Amniotic stem cell (primary cell): ENCODE measurements at places on chromosomes 7 and 10.

- no peak for DNase-seq
Observed at GRCh38 chr10:35236739-35237138, 99.6 kb upstream of the CCNY start.

DNA sequence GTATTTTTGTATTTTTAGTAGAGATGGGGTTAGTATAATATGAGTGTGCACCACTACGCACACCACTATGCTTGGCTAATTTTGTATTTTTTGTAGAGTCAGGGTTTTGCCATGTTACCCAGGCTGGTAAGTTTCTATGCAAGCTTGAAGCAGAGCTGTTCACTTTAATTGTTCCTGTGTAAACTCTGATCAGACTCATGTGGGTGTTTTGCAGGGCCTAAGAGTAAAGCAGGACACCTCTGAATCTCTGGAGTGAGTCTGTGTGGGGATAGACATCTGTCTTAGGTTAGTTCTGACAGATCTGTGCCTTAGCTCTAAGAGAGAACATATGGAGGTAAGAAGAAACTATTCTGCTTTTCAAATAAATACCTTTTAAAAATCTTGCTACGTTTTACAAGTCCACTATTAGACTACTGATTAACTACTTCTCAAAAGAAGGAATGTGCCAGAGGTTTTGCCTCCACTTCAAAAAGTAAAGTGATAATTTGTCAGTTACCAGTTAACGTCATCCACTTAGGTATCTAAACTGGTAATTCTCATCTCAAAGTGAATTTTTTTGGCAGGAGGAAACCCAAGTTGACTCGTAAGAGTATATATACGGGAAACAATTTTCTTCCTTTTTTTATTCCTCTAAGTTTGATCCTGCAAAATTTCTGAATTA lies 1.1 kb downstream of the COL17A1 start:
- DNase-seq, result no peak

- no peak for DNase-seq
Observed at GRCh38 chr10:132001238-132001972, 19.7 kb upstream of the BNIP3 start.

GRCh38 chr7:128434413-128435326 lies 21.0 kb upstream of the HILPDA start:
- DNase-seq, result no peak

- DNase-seq, result no peak
Observed at GRCh38 chr7:30181736-30182522, 47.1 kb downstream of the MTURN start.

DNA sequence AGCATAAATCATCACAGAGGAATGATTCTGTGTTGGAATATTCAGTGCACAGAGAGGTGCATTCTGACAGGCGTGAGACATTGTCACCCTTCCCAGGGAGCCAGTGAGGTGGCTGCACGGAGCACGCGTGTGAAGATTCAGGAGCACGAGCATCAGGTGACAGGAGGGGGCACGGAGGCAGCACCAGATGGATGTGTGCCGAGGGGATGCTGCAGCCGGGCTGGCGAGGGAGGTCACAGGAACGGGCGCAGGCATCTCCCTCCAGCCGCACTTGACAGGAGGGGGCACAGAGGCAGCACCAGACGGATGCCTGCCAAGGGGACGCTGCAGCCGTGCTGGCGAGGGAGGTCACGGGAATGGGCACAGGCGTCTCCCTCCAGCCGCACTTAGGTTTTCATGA lies 66.5 kb downstream of the DIP2C start:
- no peak for DNase-seq

- DNase-seq, result no peak
Observed at GRCh38 chr10:63976538-63976937, 455.3 kb downstream of the REEP3 start.

DNA sequence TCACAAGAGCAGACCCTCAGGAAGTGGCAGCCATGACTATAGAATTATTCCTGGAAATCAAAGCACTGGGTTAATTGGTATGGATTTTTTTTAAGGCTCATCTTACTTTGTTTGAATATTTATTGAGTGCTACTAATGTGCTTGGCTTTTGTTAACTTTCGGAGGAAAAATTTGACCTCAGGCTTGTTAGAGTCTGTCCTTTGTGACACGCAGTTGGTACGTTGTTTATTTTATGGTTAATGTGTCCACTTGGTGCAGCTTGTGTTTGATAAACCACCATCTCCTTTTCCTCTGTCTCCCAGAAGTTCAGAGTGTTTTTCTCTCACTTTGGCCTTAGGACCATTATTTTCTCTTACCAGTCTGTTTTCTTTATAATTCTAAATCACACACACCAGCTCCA lies 268.6 kb downstream of the SDK1 start:
- no peak for DNase-seq

GRCh38 chr7:139494835-139495579 lies 11.5 kb upstream of the KLRG2 start:
- no peak for DNase-seq

- DNase-seq, result no peak
Observed at GRCh38 chr10:100516847-100517246, 2.8 kb downstream of the SEC31B start.

DNA sequence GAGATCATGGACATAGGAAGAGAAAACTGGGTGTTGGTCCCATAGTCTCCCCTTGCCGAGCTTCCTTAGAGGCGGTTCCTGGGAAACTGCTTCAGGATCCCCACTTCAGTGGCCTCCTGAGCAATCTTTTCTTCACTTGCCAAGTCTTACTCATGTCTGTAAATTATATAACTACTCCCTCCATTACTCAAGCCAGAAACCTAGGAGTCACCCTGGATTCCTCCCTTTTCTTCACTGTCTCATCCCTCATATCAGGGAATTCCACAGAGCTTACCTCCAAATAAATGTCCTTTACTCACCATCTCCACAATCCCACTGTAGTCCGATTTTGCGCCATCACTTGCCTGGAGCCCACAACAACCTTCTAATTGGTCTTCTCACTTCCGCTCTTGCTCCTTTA lies 29.1 kb upstream of the TRUB1 start:
- DNase-seq, result no peak

- no peak for DNase-seq
Observed at GRCh38 chr7:140778975-140779374, 82.5 kb downstream of the NDUFB2 start.

DNA sequence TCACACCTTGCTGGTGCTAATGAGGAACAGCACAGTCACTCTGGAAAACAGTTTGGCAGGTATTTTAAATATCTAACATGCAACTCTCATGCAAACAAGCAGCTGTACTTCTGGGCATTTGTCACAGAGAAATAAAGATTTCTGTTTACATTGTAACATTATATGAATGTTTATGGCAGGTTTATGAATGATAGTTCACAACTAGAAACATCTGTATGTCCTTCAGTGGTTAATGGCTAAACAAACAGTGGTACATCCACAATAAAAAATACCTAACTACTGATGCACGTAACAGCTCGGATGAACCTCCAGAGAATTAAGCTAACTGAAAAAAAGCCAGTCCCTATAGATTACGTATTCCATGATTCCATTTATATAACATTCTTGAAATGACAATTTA lies 109.6 kb downstream of the GPR37 start:
- no peak for DNase-seq
